ENCODE measurements at places on chromosomes 4 and X.

GRCh38 chrX:102899940-102900916 is 36.8 kb upstream of the RAB40AL start:
- DNase-seq, result peak; percentile 68

DNA sequence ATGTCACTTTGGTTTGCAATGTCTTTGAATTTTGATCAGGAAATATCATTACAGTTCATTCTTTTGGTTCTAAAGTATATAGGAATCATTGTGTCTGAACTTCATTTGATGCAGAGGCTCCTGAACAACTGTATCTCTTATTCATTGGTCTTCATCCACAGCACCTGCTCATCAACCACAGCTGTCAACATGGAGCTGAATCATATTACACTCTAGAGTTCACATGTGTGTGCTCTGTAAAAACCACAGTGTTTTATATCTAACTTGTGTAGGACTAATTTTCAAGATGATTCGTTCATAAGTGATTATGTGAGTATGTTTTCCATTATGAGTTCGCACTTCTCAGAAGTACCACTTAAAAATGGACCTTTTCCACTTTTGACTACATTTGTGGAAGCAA is 643.3 kb upstream of the FAM241A start:
- DNase-seq, result no peak

DNA sequence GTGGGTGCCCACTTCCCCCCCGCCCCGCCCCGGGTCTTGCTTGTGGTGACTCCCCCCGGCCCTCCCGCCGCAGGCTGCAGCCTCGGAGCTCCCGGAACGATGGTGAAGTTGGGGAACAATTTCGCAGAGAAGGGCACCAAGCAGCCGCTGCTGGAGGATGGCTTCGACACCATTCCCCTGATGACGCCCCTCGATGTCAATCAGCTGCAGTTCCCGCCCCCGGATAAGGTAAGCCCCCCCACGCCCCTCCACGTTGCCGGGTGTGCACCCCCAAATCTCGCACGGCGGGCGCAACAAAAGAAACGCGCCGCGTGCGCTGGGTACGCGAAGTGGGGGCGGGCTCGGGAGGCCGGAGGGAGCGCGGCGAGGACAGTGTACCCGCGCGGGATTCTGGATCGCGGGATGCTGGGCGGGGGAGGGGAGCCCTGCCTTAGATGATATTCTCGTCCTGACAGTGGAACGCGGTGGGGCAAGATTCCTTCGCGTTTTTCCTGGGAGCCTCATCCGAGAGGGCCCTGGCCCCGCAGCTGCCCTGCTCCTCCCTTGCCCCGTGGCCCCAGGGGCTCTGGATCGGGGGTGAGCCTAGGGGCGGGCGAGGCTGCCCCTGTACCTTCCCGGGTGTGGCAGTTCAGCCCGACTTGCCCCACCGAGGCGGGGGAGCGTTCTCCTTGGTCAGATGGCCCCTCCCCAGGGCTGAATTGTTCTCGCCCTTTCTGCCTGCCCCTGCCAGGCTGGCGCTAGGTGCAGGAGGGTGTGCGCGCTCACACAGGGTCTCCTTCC is 819 bp downstream of the NSG1 start:
- no peak for DNase-seq

DNA sequence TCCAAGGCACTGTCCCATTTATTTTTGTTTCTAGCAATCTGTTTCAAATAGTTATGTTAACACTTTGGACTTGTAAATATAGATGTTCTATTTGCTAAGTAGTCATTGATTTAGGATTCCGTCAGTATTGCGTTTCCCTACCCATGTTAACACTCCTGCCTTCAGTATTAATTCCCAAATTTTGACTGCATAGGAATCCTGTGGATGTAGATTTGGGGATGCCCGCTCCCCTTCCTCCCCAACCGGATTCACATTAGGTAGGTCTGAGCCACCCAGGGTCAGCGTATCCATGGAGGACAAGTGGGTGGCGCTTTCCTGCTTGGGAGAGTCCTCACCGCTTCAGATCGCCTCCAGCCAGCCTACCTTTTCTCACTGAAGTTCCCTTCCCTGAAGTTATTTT is 1.1 kb upstream of the SORBS2 start:
- no peak for DNase-seq

- no peak for DNase-seq
These were observed 214.4 kb downstream of the HS3ST1 start for GRCh38 chr4:11214281-11214680.

DNA sequence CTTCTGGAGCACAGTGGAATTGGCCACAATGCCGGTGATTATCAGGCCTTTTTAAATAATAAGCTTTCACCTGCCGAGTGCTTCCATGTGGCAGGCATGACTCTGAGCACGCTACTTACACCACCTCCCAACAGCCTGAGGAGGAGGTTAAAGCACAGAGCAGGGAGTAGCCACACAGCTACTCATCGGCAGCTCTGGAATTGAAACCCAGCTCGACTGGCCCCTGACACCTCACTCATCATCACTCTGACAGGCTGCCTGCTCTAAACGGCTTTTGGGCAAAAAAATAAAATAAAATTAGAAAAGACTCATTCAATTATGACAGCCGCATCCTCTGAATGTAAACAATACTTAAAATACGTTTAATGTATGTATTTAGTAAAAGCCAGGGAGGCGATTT is 326.4 kb upstream of the NOCT start:
- no peak for DNase-seq

GRCh38 chrX:119015407-119016237 is 41.2 kb downstream of the LONRF3 start:
- DNase-seq, result no peak

DNA sequence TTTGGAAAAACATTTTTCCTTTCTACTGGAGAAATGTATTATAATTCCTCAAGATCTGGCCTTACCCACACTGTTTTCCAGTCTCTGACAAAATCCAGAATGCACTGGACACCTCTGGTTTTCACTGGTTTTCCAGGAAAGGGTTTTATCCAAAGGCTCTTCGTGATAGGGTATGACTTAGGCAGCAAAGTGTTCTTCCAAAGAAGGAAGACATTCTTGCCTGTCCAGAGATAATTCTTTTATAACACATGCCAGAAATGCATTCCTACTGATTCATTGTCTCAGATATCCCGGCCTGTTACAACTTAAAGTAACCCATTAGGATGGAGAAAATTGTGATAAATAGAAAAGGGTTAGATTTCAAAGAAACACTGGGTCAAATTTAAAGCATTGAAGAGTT is 2343.1 kb downstream of the PCDH7 start:
- DNase-seq, result no peak

- no peak for DNase-seq
These were observed 117.4 kb downstream of the TMA16 start for GRCh38 chr4:163611784-163612445.

GRCh38 chrX:154605566-154605965 is 13.5 kb downstream of the CTAG1B start:
- DNase-seq, result no peak
